ENCODE measurements at places on chromosomes 11 and 22. TPM values are rescaled to one million over a fixed set of nuclear protein-coding genes. Genes with fewer than 3 reads are reported as not detected.

GRCh38 chr11:1548221-1549070 lies 23.6 kb downstream of the DUSP8 start:
- peak; percentile 82 for DNase-seq

DNA sequence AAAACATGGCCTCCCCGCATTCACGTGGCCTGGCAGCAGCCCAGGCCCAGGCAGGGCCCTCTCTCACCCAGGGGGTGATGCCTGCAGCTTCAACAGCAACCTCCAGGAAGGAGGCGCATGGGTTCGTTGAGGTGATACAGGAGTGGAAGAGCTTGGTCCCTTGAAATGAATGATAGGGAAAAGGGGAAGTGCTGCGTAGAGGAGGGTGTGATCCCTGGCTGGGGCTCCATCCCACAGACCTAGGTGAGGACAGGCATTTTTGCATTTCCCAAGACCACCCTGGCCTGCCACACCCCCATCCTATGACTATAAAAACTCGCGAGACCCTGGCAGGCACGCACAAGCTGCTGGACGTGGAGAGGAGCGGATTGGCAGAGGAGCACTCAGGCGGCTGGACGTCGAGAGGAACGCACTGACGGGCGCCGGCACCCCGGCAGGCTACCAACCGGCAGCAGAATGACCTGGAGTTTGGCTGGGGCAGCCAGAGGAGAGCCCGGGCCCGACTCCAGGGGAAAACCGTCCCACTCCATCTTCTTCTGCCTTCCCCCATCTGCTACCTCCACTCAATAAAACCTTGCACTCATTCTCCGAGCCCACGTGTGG lies 32.6 kb downstream of the RTN4R start:
- no peak for DNase-seq

The MFRP gene
- total RNA-seq, result not detected

- DNase-seq, result peak; percentile 68
Measured at GRCh38 chr11:422249-422656, 7.5 kb upstream of the SIGIRR start.

- DNase-seq, result no peak
Measured at GRCh38 chr11:116955548-116955947, 118.1 kb upstream of the APOA1 start.

DNA sequence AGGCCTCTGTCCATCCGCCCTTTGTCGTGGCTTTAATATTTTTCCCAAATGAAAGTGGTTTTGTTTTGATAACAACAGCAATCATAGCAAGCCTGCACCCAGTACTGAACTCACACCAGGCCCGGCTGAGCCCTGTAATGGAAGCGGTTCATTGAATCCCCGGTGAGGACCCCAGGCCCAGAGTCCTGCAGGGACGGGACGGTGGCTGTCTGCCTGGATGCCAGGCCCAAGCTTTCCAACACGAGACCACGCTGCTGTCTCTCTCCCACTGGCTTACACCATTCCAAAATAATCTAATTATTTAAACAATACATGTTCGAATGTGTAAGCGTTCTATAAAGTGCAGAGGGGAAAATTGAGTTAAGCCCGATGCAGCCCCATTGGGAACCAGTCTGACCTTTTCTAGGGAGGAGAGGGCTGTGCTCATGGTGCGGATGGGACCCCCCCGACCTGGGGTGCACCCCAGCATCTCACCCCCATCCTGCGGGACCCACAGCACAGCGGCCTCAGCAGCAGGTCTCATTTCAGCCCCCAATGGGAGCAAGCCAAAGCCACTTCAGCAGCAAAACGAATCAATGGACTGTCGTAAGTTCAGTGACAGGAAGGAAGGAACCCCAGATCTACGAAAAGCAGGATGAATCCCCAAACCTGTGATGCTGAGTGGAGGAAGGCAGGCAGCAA lies 1046.9 kb downstream of the BRD1 start:
- DNase-seq, result peak; percentile 17

DNA sequence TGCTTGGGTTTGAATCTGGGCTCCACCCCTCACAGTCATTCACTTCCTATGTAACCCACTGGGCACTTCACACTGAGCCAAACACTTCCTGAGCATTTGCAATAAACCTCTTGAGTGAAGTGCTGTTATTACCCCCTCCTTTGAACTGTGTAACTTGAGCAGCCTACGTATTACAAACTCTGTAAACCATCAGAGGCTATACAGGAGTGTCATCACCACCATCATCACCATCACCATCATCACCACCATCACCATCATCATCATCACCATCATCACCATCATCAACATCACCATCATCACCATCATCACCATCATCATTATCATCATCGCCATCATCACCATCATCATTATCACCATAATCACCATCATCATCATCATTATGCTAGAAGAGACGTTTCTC lies 18.4 kb downstream of the RTL6 start:
- no peak for DNase-seq

The OR4D6 gene
- not detected for total RNA-seq

GRCh38 chr11:3087373-3087772 lies 30.1 kb upstream of the CARS1 start:
- no peak for DNase-seq

The OR56A1 gene
- 0.31 TPM for total RNA-seq

DNA sequence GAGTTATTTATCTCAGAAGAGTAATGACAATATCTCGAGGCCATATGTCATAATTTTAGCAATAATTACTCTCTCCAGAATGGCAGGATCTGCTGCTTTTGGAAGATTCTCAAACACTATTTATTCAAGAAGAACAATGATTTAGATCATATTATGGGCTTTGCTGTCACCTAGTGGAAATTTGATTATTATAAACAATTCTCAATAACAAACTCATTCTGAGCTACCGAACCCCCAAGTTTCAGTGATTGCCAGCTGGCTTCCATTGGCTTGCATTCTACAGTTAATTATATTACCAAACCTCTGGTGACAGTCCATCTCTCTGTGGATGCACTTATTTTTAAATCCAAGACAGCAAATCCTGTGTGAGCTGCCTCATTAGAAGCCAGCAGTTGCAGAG lies 27.9 kb upstream of the SLC36A4 start:
- no peak for DNase-seq

GRCh38 chr11:125301346-125301745 lies 136.8 kb downstream of the PKNOX2 start:
- DNase-seq, result no peak

- DNase-seq, result no peak
Measured at GRCh38 chr11:105670811-105671210, 60.9 kb downstream of the GRIA4 start.

- DNase-seq, result peak; percentile 29
Measured at GRCh38 chr22:37431801-37432707, 4.8 kb upstream of the ELFN2 start.

The RANGAP1 gene
- total RNA-seq, result 95.2 TPM

The KRTAP5-11 gene
- total RNA-seq, result 1.6 TPM

The KLHL35 gene
- not detected for total RNA-seq

The OR2AT4 gene
- total RNA-seq, result not detected

The OR52I1 gene
- total RNA-seq, result not detected

DNA sequence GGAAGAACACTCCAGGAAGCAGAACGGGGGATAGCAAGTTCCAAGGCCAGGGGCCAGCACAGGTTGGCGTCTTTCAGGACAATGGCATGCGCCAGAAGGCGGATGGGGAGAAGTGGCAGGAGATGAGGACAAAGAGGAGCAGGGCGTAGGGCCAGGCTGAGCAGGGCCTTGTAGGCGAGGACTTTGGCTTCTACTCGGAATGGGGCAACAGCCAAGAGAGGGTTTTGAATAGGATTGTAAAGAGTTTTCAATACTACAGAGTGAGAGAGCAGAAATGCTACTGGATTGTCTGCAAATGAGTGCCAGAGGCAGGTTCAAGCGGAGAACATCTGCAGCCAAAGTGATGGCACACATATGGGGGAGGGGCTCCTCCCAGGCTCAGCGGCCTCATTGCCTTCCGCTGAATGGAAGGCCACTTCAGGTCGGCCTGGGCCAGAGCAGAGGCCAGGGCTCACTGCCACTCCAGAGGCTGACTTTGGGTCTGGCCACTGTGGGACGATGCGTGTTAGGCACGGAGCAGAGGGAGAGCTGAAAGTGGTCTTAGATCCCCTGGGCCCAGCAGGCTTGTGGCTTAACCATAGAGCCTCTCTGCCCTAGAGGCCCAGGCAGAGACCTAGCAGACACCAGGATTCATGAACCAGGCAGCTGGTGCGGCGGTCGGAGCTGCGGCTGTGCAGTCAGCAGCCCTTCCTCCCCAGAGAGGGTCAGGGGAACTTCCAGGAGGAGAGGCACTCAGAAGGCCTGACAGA lies 118.2 kb downstream of the DSCAML1 start:
- DNase-seq, result no peak

- no peak for DNase-seq
Measured at GRCh38 chr11:2752923-2753322, 53.1 kb upstream of the KCNQ1OT1 start.

DNA sequence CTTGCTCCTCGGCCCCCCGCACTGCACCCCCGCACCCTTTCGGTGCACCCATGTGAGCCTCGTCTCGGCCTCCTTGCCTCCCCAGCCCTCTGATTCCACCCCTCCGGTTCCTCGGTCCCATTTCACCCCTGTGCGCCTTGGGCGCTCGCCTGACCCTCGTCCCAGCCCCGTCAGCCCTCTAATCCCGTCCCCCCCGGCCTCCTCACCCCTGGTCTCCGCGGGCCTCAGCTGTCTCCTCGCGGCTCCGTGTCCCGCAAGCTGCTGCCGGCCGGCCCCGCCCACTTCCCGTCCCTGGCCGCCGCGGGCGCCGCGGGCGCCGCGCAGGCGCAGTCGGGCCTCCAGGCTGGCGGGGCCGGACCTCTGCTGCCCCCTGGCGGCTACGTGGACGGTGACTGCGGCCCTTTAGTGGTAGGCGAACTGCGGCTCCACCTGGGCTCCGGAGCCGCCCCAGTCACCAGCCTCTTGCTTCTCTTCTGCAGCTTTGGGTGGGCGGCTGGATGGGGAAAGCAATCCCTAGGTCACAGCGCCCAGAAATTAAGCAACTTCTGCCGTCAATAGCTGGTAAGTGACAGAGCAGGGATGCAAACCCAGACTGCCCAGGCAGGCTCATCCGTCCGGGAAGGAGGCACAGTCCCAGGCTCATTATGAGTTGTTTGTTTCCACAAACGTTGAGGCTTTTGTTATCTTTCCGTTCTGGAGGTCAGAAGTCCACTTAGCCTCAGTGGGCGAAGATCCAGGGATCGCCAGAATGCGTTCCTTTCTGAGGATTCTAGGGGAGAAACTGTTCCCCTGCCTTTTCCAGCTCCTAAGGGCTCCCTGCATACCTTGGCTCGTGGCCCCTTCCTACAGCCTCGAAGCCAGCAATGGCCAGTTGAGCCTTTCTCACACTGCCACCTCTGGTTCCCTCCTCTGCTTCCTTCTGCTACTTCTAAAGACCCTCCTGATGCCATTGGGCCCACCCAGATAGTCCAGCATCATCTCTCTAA lies at the start of gene PPM1F:
TSS of gene PPM1F (minus strand) at position 263 of the 986 bp plus-strand sequence. CDS start 6,800 bp downstream, outside the sequence.
- peak; percentile 95 for DNase-seq

The MMP27 gene
- not detected for total RNA-seq

The ZNRF3 gene
- total RNA-seq, result 19.8 TPM

DNA sequence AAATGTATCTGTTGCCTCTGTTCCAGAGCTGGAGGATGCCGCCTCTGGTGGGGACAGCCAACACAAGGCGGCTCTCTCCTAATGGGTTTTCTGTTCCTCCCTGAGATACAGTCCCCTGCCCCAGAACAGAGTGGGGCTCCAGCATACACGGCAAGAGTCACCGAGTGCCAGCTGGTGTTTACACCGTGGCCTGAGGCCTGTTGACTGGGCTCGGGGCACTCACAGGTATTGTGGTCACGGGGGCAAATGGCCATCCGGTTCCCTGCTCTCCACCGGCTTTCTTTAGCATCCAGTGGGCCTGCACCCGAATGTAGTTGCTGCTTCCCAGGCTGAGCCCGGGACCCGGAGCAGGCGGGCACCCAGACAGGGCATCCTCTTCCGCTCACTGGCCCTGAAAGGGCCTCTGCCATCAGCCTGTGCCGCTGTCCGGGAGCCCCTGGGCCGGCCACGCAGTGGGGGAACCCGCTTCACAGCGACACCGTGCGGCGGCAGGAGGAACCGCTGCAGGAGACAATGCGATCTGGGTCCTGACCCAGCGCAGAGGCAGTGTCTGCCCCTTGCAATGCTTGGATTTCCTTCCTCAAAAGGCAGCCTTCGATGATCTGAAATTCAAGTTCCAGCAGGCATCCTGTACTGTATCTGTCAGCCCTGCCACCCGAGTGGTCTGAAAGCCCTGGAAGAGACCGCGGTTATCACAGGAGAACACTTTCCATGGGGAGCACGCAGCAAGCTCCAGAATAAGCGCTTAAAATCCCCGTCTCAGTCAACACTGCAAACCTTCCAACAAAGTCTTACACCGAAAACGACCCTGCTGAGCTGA lies 859 bp upstream of the KRTAP5-5 start:
- peak; percentile 92 for DNase-seq

The BCR gene
- 88.3 TPM for total RNA-seq

The MS4A1 gene
- total RNA-seq, result not detected

- DNase-seq, result no peak
Measured at GRCh38 chr11:60908803-60909202, 2.4 kb upstream of the PRPF19 start.

- no peak for DNase-seq
Measured at GRCh38 chr11:62689421-62690183, at the start of gene LRRN4CL. Gene LRRN4CL, minus strand, starts transcription at chr11:62689530. Its CDS starts 1,022 bp downstream, at chr11:62688508.

DNA sequence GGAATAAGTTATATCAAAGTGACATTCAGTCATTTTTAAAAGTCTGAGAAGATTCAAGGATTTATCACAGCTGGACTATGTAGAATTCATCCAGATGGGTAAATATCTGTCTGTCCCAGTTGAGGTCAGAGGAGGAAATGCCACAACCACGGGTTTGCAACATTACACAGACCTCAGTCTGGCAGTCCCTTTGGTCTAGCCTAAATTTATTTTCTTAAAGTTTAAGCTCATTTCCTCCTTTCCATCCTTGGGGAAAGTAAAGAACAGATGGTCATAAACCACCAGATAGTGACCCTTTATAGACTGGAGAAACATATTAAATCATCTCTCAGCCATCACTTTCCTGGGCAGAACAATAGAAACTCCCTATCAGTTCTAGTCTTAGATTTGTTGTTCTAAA lies 238.4 kb upstream of the DDI1 start:
- no peak for DNase-seq

The PTPRCAP gene
- total RNA-seq, result 0.49 TPM

- no peak for DNase-seq
Measured at GRCh38 chr11:36330411-36330810, 34.3 kb downstream of the PRR5L start.

DNA sequence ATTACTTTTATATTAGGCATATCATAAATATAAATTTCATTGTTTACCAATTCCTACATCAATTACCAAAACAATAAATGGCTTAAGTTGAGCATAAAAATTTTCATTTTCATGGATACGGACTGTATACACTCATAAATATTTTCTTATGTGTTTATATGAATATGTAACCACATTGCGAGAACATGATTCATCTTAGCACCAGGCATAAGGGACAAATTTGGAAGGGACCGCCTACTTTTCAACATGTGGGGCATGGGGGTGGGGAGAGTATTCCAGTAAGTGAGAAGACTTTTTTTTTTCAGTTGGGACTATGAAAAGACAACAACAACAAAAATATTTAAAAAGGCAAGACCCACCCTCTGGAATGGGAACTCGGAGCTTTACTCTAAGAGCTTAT lies 296.1 kb downstream of the RAB38 start:
- no peak for DNase-seq

The TPCN2 gene
- 27.9 TPM for total RNA-seq

The TMA7B gene
- total RNA-seq, result not detected

GRCh38 chr22:23786261-23786710 lies 480 bp upstream of the SMARCB1 start:
- no peak for DNase-seq

- DNase-seq, result peak; percentile 7
Measured at GRCh38 chr22:47372111-47372581, 609.7 kb downstream of the TBC1D22A start.

The ISX gene
- not detected for total RNA-seq

All from endodermal cell (in vitro differentiated cells).